NCI-H774 (cell line): ENCODE measurements at places on chromosomes 16 and 17.

DNA sequence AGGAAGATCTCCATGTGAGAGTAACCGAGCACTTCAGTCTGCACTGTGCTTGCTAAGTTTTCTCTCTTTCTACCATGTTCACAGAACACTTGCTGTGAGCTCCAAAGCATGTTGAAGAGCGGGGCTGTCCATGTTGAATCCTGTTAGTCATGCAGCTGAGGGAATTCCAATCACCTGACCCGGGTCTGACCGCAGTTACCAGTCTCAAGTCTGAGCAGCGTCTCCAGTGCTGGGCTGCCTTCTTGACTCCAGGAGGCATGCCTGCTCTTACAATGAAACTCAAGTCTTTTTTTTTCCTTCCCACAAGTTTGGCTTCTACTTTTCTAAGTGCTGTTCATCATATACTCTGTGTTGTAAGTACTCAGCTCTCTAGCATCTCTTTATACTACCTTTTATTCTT, 44.3 kb downstream of the HOXB1 start:
- no peak for DNase-seq

- DNase-seq, result no peak
Measured at GRCh38 chr16:86970279-86970678, 346.9 kb downstream of the C16orf95 start.

- no peak for DNase-seq
Measured at GRCh38 chr17:9195411-9195810, 174.1 kb downstream of the NTN1 start.

- no peak for DNase-seq
Measured at GRCh38 chr16:30567991-30568638, 3.4 kb downstream of the ZNF688 start.

DNA sequence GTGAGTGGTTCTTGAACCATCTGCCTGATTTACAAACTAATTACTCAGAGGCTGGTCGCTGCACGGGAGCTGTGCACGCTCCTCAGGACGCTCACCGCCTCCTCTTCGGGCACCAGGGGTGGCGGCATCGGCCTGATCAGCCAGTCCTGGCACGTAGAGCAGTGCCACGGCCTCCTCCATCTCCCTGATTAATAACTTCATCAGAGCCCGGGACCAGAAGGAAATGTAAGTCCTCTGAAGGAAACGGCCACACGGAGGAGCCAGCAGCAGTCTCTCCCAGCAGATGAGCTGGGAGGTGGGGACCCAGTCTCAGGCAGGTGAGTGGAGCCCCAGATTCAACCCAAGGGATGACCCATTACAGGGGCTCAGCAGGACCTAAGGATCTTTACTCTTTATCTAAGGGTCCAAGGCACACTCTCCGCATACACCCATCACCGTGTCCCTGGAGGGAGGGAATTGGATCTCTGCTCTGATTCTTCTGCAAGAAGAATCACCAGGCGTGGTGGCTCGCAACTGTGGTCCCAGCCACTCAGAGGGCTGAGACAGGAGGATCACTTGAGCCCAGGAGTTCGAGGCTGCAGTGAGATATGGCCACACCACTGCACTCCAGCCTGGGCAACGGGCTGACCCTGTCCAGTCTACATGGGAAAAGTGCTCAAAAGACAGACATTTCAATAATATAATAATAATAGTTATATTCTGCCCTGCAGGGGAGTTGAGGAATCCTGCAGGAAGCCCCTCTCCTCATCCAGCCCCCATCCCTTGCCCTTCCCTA, 366.5 kb downstream of the SEC14L1 start:
- DNase-seq, result no peak

- no peak for DNase-seq
Measured at GRCh38 chr16:81006211-81006812, 373 bp downstream of the CMC2 start.

- DNase-seq, result peak; percentile 38
Measured at GRCh38 chr17:46771561-46772474, 46.7 kb downstream of the WNT3 start.

- no peak for DNase-seq
Measured at GRCh38 chr16:66714654-66715307, 18.2 kb upstream of the CMTM4 start.

- DNase-seq, result peak; percentile 63
Measured at GRCh38 chr17:50114849-50115357, 15.1 kb downstream of the SAMD14 start.

DNA sequence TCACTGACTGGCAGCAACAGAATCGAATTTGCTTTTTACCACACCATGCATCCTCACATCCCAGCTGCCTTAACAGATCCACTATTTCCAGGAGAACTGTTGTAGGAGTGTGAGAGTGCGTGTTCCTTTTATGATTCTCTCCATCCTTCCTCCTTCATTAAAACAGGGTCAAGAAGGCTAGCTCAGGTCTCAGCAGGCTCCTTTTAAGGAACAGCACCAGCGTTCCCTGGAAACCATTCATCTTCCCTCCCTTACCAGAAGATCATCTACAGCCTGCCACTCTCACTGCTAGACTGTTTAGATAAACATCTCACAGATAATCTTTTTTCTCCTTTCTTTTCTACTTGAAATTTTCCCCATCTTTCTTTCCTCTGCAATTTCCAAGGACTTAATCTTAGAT, 1531.9 kb upstream of the CDH8 start:
- DNase-seq, result no peak

GRCh38 chr16:4389051-4389955, 17.7 kb downstream of the VASN start:
- no peak for DNase-seq

- DNase-seq, result no peak
Measured at GRCh38 chr17:48070195-48070594, 22.0 kb downstream of the NFE2L1 start.

DNA sequence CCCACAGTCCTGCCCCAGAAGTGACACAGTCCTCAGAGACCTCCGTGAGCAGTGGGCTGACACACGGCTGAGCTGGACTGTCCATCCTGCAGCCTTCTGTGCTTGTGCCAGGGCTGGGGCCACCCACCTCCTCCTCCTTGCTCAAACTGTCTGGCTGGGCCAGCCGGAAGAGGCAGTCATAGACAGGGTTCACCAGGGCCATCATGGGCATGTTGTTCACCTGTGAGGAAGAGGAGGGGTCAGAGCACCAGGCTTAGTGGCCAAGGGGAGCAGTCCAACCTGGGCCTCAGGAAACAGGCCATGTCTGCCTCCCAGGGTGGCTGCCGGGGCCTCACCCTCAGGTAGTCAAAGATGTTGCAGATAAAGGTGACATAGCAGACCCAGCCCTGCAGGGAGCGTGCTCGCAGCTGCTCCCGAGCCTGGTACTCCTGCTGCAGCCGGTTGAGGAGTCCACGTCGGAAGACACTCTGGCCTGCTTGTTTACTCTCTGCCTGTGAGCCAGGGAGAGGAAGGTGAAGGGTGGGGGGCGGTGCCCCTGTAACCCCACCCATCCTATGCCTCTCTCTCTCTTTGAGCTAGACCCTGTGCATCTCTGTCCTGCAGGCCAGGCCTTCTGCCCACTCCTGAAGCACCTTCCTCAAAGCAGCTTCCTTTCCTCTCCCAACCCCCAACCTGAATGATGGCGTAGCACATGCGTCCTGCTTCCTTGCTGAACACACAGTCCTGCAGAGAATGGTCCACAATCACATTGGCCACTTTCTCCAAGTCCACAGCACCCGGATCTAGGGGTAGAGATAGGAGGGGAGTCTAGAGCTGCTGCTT, 3.4 kb downstream of the MIF4GD start:
- DNase-seq, result peak; percentile 29

DNA sequence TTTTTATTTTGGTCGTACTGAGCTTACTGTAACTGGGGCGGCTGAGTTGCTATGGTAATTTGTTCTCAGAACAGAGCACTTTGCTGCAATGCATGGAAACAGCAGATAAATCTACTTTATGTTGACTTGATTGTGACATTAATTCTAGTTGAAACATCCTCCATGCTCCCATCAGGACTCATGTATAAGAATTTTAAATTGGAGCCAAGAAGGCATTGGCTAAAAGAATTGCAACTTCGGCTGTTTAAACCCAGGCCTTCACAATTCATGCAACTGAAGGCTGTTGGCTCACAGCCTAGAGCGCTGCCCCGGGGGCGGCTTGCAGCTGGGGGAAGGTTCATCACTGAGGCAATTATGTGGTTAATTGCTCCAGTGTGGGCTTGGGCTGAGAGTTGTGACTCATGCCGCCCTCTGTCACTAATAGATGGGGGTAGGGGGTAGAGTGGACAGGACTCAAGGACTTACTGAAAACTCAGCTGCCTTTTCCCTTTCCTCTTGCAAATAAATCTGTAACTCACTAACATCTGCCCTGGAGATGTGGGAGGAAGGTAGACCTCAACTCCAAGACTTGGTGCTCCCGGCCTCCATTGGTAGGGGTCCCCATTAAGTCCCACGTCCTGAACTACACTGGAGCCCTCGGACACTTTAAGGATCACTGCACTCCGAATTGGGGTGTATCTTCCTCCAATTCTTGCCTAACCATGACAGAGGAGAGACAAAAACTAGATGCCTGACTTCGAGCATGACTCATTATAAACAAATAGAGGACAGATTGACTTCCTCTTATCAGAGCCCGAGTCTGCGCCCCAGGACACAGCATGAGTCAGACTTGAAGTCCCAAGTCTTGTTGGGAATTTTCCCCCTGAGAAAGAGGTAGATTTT, 37.5 kb downstream of the ERCC4 start:
- DNase-seq, result peak; percentile 30

GRCh38 chr17:77772899-77773358, 185.6 kb upstream of the TNRC6C start:
- DNase-seq, result no peak

DNA sequence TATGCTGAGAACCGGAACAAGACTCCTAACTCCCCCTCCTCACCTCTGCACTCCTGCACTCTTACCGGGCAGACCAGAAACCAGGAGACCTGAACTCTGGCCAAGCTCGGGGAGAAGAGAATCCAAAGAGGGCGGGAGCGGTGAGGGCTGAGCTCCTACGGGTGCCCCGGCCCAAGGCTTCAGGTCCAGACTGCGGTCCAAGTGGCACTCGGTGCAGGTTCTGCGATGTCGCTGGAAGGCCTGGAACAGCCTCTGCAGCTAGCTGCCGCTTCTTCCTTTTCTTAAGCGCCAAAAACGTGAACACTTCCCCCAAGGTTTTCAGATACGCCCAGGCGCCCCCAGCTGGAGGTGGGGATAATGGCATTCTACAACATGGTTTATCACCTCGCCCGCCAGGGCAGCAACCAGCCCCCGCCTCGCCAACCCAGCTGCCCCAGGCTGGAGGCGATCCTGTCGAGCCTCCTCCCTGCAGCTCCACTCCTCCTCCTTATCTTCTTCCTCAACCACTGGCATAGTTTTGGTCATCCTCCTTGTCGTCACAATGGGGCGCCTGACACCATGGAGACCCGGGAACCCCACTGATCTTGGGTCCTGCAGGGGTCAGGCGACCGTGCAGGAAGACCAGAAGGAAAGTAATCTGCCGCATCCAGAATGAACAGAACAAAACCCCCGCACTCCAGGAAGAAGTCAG, 1735.9 kb downstream of the TP53TG3F start:
- peak; percentile 34 for DNase-seq

DNA sequence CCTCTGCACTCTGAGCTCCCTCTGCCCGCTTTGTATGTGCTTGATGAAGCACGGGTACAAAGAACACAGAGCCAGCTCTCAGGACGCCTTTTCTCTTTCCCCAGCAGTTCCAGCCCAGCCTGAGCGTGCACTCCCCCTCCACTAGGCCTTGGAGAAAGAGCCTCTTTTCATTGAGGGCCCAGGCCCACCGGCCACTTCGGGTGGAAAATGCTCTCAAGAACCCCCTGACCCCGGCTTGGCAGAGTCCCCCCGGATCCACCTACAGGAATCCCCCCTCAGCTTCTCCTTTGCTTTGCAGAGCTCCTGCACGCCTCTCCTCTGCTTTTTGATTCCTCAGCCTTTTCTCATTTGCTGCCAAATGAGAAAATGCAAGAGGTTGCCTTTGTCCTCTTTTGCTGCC, 30.2 kb downstream of the MRC2 start:
- no peak for DNase-seq

DNA sequence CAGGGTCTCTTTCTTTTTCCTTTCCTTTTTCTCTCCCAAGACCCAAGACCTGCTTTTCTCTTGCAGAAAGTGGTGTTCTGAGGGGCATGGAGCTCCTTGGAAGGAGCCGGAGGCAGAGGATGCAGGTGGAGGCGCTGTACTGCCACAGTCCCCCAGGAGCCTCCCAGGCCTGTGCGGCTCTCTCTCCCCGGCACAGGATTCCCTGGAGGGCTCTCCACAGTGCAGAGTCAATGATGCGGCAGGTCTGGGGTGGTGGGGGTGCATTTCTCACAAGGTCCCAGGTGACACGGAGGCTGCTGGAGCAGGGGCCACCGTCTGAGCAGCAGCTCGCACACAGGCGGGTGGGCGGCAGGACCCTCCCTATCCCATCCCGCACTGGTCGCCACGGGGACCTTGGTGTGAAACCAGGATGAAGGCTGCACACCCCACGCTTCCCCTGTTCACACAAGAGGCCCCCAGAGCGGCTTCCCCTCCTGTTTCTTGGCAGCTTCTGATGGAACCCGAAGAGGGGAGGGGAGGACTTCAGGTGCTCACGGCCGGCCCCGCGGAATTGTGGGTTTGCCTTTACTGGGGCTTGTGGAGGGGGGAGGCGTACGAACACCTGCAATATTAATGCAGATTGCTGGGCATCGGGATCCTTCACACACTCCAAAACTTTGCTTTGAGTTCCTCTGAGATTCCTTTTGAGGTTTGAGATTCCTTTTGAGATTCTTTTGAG, 186.9 kb downstream of the ENGASE start:
- no peak for DNase-seq
